Astrocyte of the spinal cord (primary cell): ENCODE measurements at places on chromosomes 5 and 9.

DNA sequence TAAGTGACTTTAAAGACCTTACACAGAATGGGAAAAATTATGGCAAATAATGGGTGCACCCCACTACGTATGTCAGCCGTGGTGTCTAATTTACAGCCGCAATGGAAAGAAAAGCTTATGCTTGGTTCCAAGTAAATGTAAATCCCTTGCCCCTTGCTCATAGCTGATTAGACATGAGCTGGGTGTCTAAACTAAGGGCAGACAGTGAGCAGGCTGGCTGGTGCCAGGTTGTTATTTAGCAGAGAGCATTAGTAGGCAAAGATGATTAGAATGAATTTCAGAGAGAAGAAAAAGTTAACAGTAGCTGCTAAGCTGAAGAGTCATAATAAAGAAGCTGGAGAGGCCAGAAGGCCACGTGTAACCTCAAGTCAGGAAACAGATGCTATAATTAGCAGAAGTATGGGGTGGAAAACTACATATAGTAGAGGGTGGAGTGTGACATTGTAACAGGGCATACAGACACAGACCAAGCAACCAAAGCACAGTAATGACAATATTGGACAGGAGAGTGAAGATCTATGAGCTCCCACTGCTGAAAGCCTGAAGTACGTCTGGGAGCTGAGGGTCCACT, 257.7 kb downstream of the MCTP1 start:
- no peak for DNase-seq

DNA sequence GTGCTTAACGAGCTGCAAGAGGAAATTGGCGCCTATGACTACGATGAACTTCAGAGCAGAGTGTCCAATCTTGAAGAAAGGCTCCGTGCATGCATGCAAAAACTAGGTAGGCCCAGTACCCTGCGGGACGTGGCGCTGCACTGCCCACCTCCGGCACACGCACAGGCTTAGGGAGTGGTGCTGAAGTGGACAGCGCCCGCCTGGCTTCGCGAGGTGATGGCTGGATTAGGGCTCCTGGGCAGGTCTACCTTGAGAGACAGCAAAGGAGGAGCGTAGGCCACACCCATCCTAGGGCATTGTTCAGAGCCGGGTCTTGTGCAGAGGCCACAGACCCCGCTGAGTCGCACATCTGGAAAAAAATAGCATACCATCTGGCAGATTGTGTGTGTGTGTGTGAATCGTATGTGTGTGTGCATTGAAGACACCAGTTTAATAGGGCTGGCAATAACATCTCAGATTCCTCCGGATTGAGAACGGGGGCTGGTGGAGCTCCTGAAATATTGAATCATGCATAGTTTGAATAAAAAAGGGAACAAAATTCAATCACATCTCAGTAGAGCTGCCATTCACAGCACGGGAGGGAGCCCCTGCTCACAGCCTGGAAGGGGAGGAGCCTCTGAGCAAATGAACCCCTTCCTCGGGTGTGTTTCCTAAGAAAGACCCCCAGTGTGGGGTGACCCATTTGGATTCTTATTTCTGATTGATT, 11.1 kb downstream of the OLFM1 start:
- no peak for DNase-seq

GRCh38 chr9:130142641-130143040, 29.6 kb upstream of the NCS1 start:
- DNase-seq = no peak

DNA sequence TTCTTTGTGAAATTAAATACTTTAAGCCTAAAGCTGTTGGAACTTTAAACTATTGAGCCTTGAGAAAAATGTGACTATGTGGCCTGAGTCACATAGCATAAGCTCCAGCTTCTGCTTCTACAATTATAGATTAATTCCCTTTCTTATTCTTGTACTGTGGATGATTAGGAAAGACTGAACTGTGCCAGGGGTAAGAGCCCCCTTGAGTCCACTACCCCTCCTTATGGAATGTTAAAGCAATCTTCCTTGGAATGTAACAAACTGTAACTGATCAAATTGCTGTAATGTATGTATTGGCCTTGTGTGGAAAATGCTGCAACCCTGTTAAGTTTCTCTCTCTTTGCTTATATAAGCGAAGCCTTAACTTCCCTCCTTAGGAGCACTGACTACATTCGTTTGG, 273.2 kb downstream of the FAM170A start:
- no peak for DNase-seq

DNA sequence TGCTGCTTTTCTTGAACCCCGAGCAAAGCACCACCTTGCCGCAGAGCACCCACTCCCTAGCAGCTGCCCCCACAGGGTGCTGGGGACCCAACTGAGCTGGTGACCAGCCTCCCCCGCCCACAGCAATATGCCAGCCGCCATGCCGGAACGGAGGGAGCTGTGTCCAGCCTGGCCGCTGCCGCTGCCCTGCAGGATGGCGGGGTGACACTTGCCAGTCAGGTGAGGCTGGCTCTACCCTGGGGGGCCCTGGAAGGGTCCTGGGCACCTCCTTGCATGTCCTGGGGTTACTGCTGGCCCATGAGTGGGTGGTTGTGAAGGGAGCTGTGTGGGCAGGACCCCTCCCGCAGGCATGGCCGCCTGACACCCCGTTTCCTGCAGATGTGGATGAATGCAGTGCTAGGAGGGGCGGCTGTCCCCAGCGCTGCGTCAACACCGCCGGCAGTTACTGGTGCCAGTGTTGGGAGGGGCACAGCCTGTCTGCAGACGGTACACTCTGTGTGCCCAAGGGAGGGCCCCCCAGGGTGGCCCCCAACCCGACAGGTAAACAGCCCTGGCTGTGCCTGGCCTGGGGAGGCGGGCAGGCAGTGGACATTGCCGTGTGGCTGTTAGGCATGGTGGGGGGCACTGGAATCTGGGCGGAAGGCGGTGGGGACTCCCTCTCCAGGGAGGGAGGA, 7.2 kb downstream of the EGFL7 start:
- no peak for DNase-seq

- DNase-seq = no peak
These were observed 49.7 kb downstream of the SAR1B start for GRCh38 chr5:134582941-134583340.

DNA sequence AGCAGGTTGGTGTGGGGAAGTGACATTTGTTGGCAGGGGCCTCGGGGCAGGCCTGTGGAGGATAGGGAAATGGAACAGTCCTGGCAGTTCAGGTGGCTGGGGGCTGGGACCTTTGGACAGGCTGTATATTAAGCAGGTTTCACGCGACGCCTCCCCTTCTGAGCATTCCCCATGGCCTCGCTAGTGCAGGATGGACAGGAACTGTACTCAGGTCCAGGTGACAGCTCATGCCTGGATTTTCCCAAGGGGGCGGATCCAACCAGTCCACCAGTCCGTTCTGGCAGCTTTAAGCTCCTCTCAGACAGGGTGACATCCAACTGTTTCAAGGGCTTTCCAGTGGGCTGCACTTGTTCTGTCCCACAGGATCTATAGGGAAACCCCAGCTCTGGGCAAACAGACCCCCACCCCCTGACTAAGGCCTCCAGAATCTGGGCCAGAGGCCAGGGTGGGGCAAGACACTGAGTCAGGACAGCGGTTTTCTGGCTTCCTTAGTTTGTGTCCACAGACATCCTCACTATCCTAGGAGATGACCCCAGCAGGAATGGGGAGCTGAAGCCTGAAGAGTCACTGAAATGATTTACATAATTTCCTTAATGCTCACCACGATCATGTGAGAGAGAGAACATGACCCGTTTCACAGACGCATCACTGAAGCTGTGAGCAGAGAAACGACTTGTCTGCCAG, 20.9 kb downstream of the CSF2 start:
- DNase-seq = peak; percentile 89

- no peak for DNase-seq
These were observed 43.8 kb downstream of the PCDHGC5 start for GRCh38 chr5:141532726-141533125.

DNA sequence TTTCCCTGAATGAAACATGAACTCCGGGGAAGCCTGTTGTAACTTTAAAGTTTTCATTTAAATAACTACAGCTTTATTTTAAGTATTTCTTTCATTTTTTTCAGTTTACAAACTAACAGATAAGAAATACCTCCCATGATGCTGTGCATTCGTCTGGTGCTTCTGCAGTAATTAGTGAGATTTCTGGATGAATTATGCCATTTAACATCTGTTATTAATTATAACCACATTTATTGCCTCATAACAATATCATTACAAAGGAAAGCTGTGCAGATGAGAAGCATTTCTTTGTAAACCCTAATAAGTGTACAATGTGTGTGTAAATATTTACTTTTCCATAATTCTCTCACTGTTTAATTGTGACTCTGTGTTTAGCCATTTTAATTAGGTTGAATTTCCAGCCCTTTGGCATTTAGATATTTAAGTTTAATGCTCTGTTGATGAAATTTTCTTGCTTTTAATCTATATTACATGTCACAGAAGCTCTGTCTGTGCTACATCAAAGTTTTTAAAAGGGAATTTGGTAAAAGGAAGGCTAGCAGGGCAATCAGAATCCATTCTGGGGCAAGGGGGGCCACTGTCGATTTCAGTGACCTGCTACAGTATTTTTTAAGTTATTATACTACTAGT, 418.0 kb downstream of the SPATA31D1 start:
- DNase-seq = no peak

- DNase-seq = no peak
These were observed 34.1 kb upstream of the ADAMTS2 start for GRCh38 chr5:179379321-179379890.
